ENCODE measurements at places on chromosomes 7 and 10.

- no peak for DNase-seq
Measured at GRCh38 chr7:2225336-2225735, 7.4 kb downstream of the MAD1L1 start.

GRCh38 chr10:101888251-101888949 lies 44.8 kb upstream of the KCNIP2 start:
- no peak for DNase-seq

DNA sequence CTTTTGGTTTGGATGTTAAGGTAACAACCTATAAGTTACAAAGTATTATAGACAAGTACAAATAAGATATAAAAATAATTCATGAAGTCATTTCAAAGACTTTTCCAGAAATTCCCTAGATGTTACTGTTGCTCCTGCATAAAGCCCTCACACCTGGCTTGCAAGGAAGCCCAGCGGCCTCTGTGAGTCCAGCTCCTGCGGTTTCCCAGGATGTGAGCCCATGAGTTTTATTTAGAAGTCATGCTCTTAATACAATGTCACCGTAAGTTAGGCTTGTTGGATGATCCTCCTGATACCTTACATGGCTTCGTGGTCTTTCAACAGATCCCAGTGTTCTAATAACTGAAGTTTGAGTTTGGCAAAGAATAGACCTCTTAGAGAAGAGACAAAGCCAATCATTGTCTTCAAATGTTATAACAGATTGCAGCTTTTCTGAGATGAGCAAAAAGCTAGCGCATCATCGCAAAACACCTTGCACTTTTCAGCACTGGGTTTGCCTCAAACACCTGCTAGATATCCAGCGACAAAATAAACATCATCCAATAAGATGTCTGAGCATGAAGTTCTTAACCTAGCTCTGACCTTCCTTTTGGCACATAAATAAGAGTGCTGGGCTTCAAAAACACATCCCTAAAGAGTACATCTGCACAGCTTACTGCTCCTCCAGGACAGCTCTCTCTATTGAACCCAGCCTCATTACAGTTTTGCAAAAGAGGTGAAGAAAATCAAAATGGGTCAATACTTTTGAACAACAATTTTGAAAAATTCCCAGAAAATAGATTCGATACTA lies 3.6 kb downstream of the FAM171A1 start:
- no peak for DNase-seq

DNA sequence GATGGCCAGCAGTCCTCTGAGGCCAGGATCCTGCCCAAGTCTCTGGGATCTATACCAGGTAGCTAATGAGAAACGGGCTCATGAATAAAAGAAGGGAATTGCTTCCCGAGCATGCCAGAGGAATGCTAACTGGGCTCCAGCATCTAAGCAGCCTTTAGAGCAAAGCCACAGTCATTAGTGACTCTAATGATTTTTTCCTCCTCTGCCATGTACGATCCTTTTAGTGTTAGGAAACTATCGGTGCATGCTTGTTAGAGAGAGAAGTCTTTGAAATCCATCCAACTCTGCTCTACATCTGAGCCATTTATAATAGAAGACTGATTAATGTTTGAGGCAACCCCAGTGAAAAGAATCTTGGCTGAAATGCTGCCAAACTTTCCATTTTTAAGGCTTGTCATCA lies 124.9 kb upstream of the TCERG1L start:
- DNase-seq, result no peak

Measured in NCI-H146 (cell line).